ENCODE measurements at places on chromosomes 5 and 9.

GRCh38 chr5:17154211-17154996 lies 63.0 kb upstream of the BASP1 start:
- no peak for DNase-seq

DNA sequence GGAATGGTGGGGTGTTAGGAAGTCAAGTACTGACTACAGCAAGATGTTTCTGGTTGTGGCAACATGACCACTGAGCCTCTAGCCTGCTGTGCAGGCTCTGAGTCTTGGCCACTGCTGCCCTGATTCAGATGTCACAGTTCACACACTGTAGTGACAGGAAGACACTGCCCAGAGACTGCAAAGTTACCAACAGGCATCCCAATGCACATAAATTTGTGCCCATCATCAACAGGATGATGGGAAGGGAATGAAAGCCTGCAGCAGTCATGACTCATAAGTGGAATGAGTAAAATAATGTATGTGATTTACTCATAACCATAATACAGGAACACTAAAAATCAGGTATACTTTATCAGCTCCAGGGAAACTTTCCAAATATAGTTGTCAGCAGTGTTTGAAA lies 251.6 kb upstream of the HAPLN1 start:
- DNase-seq, result no peak

DNA sequence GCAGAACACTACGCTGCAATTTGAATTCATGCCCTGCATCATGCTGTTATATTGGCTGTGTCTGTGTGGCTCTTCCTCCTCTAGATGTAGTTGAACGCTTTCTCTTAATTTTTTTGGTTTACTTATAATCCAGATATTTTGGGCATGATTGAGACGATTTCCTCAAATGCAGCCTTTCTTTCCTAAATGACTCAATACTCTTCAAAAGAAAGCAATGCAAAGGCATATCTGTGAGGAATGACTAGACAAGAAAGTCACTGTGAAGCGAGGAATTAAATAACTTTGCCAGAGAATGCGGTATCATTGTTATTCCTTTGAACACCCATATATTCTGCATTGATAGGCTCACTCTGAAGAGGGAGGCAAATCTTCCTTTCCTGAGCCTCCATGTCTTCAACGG lies 152.8 kb downstream of the YIPF5 start:
- no peak for DNase-seq

DNA sequence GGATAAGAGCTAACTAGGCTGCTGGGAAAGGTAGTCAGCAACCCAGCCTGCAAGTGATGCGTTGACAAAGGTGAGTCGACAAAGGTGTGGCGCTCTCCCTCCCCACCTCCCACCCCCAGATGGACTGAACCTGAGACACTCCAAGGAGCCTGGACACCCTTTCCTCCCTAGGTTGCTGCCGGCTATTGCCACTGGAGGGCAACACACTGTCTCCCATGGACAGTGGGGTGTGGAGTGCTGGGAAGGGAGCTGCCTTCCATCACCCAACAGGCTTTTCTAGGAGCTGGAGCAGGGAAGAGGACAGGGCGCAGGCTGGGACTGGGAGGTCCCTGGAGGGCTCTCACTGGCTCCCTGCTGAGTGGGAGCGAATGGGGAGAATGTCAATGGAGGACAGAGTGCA lies 75.4 kb upstream of the ARAP3 start:
- DNase-seq, result no peak

DNA sequence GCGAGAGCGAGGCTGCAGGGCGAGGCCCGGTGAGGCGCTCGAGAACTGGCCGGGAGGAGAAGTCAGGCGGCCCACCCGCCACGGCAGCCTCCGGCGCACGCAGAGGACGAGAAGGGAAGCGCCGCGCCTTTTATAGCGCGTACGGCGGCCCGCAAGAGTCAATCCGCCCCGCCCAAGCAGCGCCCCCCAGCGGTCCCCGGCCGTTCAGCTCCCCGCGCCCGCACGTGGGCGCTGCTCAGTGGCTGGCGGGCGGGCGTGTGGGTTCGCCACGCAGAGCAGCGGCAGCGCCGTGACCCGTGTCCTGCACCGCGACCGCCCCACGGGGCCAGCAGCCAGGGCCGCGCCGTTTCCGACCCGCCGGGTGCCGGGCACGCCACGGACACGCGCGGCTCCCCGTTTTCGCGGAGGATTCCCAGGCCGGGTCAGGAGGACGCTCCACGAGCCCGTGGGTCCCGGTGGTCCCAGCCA lies 14.6 kb downstream of the LCN10 start:
- peak; percentile 88 for DNase-seq

GRCh38 chr5:30392897-30393296 lies 800.6 kb upstream of the CDH6 start:
- no peak for DNase-seq

- no peak for DNase-seq
Measured at GRCh38 chr5:78899922-78900362, 85.2 kb downstream of the ARSB start.

DNA sequence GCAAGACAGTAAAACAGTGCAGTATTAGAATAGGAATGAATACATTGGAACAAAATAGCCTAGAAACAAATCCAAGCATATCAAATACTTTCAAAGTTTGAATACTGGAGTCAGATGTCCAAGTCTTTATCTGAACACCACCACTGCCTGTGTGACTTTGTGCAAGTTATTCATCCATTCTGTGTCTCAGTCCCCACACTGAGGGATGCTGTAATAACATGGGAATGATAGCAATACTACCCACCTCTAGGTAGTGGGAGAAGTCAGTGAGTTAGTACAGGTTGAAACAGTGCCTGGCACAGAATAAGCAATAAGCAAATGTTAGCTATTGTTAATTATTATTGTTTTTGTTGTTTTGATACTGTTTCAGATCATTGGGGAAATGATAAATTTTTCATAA lies 130.9 kb downstream of the SUSD1 start:
- DNase-seq, result no peak

DNA sequence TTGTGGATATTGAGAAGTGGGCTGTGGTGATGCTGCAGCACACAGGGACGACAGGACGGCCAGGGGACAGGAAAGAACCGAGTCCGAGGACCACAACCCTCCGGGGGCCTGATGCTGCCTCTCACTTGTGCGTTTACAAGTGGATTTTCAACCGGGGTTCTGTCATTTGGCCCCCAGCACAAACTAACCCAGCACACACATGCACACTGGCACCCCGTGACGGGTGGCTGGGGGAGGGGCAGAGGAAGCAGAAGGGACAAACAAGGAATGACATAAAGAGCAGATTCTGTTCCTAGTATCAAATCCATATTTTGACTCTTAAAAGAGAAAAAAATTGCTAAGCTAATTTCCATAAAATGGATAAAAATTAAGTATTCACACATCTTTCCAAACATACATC lies 18.3 kb upstream of the ZFYVE16 start:
- no peak for DNase-seq

DNA sequence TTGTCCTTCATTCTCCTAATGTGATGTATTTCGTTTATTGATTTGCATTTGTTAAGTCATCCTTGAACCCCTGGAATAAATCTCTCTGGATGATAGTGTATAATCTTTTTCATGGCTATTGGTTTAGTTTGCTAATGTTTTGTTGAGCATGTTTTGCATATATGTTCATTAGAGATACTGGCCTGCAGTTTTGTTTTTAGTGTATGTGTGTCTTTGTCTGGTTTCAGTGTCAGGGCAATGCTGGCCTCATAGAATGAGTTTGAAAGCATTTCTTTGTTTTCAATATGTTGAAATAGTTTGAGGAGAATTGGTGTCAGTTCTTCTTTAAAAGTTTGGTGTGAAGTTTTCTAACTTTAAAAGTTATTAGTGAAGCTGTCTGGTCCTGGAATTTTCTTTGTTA lies 149.6 kb upstream of the ATP10B start:
- DNase-seq, result no peak

DNA sequence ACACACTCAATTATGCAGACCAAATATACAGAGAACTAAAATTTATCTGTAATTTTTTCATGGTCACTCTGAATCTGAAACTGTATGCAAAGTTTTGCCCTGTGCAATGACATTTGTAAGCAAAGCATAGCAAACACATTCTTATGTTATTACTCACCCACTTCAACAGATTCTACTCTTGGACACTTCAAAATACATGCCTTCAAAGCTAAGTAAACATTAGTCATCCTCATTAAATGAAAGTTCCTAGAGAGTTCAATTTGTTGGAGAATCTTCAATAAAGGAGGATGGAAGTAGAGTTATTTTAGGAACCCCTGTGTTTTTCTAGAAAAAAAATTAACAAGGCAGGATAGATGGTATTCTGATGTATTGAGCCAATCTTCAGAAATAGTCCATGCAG lies 639.7 kb upstream of the C9orf72 start:
- no peak for DNase-seq

GRCh38 chr9:71909887-71910649 lies 925 bp downstream of the ABHD17B start:
- no peak for DNase-seq
